ENCODE measurements at places on chromosomes 2 and 18.

- DNase-seq, result no peak
Measured at GRCh38 chr2:10355471-10356438, 53.1 kb downstream of the HPCAL1 start.

GRCh38 chr2:188512456-188512855 is 220.8 kb downstream of the GULP1 start:
- DNase-seq, result peak; percentile 11

- no peak for DNase-seq
Measured at GRCh38 chr2:10035633-10036032, 7.7 kb upstream of the KLF11 start.

GRCh38 chr2:85441864-85442263 is 23.4 kb downstream of the SH2D6 start:
- DNase-seq, result no peak

DNA sequence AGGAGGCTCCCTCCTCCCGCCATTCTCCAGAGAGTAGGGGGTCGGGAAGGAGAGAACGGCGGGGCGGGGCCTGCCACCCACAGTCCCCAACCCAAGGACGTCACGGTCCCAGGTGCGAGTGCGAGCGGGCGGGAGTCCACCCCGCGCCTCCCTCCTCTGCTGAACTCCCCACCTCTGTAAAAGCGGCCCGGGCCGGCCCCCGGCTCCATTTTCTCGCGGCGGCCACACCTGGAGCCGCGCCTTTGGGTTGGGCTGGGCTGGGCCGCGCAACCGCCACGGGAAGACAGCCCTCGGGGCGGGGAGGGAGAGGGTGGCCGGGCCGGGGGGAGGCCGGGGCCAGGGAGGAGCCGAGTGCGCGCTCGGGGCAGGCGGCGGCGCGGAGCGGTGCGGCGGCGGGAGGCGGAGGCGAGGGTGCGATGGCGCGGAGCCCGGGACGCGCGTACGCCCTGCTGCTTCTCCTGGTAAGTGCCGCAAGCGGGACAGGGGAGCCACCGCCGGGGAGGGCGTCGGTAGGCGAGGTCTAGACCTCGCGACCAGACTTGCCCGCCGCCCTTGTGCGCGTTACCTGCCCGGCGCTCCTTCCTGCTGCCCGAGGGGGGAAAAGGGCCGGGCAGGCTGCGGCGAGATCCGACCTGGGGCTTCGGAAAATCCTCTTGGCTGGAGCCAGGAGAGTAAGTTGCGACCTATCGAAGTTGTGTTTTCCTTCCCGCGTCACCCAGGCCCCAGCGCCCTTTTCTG is at the start of gene DSG2:
Gene DSG2 (plus strand): TSS at position 342 of the 738 bp plus-strand sequence. CDS start 75 bp downstream, at position 417.
- DNase-seq, result peak; percentile 23

Measured in activated CD4-positive, alpha-beta T cell treated with anti-CD3 and anti-CD28 coated beads, Interleukin-10, Interleukin-2, amounts not matched to agents 100 ng/mL and 50 ng/mL, durations not matched to agents 16 hours and 8 hours (primary cell).